Stimulated activated CD4-positive, alpha-beta T cell treated with anti-CD3 and anti-CD28 coated beads, Interleukin-15, amount 100 ng/mL, for 48 hours (primary cell): ENCODE measurements at places on chromosomes 2 and 18.
A peak's percentile ranks its signal among the peaks of the same experiment; 100 is the strongest.

DNA sequence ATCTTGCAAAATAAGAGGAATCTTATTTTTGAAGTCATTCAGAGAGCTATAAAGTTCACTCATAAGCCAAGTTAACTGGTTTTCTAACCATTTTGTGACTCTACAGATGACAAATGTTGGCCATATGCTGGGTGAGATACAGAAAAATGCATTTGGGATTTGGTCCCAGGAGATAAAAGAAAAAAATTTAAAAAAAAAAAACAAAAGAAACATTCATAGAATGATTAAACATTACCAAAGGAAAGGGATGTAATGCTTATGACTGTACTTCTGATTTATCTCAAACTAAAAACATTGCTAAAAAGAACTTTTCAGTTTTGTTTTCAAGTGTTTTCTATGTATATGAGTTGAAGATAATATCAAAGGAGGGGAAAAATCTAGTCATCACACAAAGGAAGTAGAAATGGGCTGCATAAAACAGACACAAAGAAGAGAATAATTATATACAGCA, 43.1 kb downstream of the PELI1 start:
- no peak for DNase-seq

- no peak for DNase-seq
Measured at GRCh38 chr2:96493072-96493471, 12.1 kb downstream of the NEURL3 start.

- DNase-seq = no peak
Measured at GRCh38 chr2:9638532-9638931, 7.7 kb upstream of the YWHAQ start.

DNA sequence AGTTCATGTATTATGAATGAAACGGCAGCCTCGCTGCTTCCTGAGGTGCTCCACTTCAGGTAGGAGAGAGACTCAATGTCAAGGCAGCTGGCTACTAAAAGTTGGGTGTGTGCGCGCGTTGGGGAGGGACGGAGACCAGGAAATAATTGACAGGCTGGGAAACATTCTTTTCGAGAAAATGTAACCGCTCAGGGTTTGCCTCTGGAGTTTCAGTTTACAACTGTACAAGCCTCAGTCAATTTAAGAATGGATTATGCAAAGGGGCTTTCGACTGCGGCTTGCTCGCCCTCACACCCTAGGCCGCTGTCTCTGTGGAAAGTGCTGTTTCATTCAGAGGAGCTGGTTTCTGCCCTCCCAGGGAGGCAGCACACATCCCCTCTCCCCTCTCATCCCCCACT, 4.4 kb upstream of the SPRED2 start:
- DNase-seq = peak; percentile 27

DNA sequence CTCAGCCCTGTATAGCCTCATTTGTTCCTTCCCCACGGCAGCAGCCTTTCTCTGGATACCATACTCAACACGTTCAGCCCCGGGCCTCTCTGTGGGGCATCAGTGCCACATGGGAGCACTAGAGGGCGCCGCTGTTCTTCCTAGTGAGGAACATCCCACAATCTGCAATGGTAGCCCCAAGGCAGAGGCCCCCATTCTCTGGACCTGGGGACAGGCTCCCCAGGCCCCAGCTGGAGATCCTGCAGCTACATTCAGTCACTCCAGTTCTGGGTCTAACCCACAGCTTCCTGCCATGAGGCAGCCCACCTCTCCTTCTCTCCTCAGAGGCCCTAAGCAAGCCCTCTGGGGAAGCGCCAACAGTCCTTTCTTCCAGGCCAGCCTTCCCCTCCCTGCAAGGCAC, 14.2 kb upstream of the SFXN5 start:
- peak; percentile 78 for DNase-seq

DNA sequence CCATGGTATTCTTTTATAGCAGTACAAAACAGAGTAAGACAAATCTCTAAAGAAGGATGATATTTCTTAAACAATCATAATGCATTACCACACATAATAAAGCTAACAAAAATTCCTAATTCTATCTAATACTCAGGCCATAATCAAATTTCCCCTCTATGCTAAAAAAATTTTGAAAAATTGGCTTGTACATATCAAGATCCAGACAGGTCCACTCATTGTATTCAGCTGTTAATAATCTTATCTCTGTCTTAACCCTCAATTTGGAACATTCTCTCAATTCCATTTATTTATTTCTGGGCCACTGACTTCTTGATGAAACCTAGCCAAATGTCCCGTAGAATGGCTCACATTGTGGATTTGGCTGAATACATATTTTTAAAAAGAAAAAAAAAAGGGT, 59.1 kb upstream of the PAX3 start:
- no peak for DNase-seq

- DNase-seq = no peak
Measured at GRCh38 chr2:156396126-156396525, 40.1 kb upstream of the GPD2 start.

DNA sequence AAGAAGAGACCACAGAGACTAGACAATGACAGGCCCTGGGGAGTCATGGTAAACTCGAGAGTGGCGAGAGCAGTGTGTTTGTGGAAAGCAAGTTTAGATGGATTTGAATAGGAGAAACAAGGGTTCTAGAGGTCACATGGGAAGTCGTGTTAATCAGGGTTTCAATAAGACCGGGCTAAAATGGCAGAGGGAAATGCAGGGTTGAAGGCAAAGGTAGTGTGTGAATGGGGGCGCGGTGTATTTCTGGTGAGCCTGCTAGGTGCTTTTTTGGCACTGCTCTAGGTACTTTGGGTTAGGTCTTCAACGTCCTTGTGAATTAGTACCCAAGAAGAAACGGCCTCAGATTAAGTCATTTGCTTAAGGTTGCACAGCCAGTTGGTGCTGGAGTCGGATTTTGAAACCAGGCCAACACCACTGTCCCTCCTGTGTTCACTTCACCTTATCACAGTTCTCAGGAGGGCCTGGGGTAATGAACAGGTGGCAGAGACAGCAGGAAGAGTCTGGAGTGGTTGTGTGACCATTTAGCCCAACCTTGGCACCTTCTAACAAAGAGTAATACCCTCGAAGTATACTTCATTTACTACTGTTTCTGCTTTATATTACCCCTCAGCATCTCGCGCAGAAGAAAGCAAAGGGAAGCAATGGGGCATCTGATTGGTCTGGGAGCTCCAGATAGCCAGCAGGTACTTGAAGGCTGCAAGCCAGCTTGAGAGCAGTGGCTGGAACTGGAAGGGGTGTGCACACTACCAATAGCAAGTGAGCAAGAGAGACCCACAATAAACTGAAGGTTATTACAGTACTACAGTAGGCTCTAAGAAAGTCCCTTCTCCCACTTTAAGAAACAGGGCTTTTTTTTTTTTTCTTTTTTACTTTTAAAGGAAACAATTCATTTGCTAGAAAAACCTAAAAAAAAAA, 33.4 kb upstream of the GAREM2 start:
- no peak for DNase-seq

DNA sequence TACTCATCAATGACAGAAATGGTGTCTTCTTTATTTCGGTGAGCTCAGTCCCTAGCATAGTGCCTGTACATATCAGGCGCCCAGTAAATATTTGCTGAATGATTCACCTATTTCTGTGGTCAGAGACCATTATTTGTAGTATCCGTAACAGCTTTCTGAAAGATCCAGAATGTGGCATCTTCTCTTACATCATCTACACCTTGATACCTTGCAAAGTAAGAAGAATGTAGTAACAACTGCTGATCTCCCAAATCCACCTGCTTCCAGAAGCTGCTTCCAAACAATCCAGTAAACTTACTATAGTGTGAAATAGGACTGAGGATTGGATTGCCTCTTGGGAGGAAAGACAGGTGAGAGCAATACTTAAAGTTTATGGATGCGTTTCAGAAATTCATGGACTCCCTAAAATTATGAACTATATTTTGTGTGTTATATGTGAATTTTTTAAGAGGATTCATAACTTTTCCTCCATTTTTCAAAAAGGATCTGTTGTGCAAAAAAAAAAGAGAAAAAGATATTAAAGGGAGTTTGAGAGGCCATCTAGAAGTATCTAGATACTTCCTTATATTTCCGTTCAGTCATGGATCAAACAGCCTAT, 945 bp upstream of the ASXL2 start:
- no peak for DNase-seq

DNA sequence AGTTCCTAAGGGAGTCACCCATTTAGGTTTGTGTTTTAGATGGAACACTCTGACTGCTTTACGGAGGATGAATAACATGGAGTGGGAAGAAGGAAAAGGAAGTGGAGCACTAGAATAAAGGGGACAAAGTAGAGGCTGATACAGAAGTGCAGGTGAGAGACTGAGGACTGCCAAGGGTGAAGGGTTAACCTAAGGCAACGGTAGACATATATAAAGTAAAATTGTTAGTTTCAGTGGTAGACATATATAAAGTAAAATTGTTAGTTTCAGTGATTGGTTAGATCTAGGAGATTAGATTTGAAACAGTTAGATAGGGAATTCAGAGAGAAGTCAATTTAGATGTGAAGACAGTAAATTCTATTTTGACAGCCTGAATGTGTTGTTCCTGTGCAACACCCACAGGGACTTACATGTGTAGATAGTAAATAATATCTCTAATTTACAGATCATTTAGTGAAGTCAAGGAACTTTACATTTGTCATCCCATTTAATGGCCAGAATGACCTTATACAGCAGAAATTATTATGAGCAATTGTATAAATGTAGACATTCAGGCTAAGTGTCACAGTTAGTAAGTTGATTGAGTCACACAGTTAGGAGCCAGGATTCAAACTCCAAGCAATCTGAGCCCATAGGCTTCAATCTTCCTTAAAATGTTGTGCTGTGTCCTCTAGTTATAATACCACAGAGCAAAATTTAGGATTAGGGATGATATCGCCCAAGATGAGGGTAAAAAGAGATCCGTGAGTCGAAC, 270.8 kb upstream of the UBE2E3 start:
- no peak for DNase-seq

DNA sequence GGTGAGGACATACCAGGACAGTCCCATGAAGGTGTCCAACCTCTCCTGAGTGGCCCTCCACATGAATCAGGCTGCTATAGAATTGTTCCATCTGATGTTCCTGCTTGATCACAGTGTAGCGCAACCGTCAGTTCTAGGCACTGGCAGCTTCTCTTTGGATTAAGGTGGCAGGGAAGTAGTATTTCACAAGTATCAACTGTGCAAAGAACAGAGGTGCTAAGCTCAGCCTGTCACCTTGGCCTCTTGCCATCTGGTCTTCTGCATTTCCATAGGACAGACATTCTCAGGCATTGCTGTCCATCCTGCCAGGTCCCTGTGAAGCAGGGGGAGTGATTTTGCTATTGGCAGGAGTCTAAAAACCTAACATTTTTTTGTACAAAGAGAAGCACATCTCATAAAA, 182.2 kb upstream of the EPAS1 start:
- no peak for DNase-seq
